ENCODE measurements at places on chromosomes 3 and 15. TPM values are rescaled to one million over a fixed set of nuclear protein-coding genes. Genes with fewer than 3 reads are reported as not detected.

The EPM2AIP1 gene
- 20.7 TPM for total RNA-seq

The LRRIQ4 gene
- under 0.01 TPM for total RNA-seq

The SST gene
- total RNA-seq, result not detected

The BCHE gene
- 46.3 TPM for total RNA-seq

The CRYBG3 gene
- 15.5 TPM for total RNA-seq

The CYP1A2 gene
- not detected for total RNA-seq

The SCAANT1 gene
- total RNA-seq, result not detected

The IQCF5 gene
- not detected for total RNA-seq

The PHLDB2 gene
- 48.7 TPM for total RNA-seq

The P2RY12 gene
- total RNA-seq, result 2.9 TPM

The PRSS50 gene
- total RNA-seq, result not detected

The CCDC39 gene
- not detected for total RNA-seq

The CORO2B gene
- 6.9 TPM for total RNA-seq

The RPP14 gene
- 12.4 TPM for total RNA-seq

The CPLX3 gene
- not detected for total RNA-seq

The IGF1R gene
- total RNA-seq, result 65.6 TPM

The NOX5 gene
- total RNA-seq, result under 0.01 TPM

The ZNF80 gene
- total RNA-seq, result not detected

The ECE2 gene
- total RNA-seq, result not detected

The VGLL3 gene
- 0.31 TPM for total RNA-seq

The KNG1 gene
- not detected for total RNA-seq

The MCCC1 gene
- 29.9 TPM for total RNA-seq

The UPK1B gene
- not detected for total RNA-seq

The LIPH gene
- under 0.01 TPM for total RNA-seq

All from melanocyte of skin (primary cell).